KBM-7 (cell line): ENCODE measurements at places on chromosomes 7 and 10.
A peak's percentile ranks its signal among the peaks of the same experiment; 100 is the strongest.

- no peak for DNase-seq
These were observed 12.3 kb downstream of the OGDH start for GRCh38 chr7:44618753-44619152.

- no peak for DNase-seq
These were observed 111.8 kb downstream of the EGFR start for GRCh38 chr7:55130395-55131141.

DNA sequence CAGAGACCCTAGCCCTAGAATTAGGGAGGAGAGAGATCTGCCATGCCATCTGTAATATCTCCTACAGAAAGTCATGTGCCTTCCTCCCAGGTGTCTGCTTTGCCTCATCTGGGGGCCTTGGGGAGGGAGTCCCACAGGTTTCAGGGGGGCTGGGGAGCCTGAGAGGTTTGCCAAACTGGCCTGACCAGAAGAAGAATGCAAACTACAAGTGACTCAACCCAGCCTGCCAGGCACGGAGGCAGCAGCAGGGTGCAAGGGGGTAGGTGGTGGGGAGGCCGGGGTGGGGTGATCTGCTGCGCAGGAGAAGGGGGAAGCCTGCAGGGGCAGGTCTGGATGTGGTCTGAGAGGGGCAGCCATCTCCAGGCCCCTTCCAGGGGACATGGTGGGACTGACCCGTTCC is 9.6 kb upstream of the TRIM8 start:
- no peak for DNase-seq

DNA sequence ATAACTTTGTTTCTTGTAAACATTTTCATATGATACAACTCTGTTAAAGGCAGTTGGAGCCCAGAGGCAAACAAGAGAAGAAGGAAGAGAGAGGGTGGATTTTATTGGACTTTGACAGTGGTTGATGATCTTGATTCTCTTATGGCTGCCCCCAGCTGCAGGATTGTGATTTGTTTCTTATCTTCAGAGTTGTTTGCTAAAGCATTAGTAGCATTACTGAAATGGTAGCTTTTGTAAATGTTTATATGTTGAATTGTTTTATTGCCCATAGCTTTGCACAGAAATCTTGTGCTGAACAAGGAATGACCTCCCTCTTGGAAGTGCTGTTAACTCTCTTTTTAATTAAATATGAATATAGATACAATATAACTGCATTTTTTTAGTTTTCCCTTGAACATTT is 309.4 kb downstream of the AUTS2 start:
- no peak for DNase-seq

DNA sequence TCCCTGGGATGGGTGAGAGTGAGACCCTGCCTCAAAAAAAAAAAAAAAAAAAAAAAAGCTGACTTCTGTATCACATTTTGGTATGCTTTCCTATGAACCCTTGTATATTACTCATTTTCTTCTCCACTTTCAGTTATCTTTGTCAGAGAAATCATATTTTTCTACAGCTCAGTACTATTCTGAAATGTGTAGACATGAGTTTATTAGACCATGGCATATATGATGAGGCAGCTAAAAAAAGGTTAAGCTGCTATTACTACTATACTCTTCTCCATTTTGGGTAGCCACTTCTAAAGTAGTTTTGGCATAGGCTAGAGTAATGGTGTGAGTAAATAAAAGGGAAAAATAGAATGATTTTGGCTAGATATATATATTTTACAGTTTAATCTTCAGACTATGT is 53.4 kb downstream of the MLLT10 start:
- DNase-seq = no peak

DNA sequence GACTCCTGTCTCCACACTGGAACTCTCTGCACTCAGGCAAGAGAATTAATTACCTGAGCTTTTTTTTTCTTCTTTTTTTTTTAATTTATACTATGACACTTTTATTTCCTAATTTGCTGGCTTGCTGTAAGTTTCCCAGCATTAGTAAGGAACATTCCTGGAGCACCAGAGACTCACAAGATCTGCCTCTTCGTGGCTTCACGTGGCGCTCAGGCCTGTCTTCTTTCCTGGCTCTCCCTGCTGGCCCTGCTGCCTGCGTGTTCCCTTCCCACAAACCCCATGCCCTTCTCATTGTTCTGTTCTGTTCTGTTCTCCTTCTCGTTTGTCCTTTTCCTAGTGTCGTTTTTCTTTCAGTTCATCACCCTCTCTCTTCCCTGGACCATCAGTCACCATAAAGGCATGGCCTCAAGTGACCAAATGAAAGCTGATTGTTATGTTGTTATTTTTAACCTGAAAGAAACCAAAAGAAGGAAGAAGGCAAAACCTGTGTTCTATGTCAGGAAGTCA is 591.6 kb upstream of the PFKP start:
- no peak for DNase-seq

GRCh38 chr10:1661859-1662437 is 75.4 kb downstream of the ADARB2 start:
- DNase-seq = no peak

DNA sequence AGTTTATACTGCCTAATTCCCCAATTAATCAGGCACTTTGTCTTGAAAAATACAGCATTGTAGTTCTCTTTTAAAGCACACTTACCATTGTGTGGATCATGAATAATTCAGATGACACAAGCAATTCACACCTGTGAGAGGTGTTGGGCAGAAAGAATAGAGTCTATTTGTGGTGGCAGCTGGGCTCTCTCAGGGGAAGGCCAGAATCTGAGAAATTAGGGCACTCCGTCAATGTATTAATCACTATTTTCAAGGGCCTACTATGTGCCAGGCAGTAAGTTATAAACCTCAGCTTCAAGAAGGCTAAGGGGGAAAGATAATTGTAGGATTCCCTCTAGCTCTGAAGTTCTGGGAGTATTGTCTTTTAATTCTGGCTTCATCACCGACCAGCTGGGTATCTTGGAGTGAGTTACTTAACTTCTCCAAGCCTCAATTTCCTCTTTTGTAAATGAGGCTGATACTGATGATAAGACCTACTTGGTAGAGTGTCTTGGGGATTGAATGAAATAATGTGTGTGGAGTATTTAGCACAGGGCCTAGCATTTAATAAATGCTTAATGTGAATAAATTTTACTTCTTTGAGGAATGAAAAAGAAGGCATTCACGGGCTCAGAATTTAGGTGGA is 2.5 kb downstream of the CHN2 start:
- DNase-seq = no peak

- DNase-seq = no peak
These were observed 2.5 kb downstream of the USP54 start for GRCh38 chr10:73588656-73589055.

- DNase-seq = no peak
These were observed 262.8 kb downstream of the SLC25A13 start for GRCh38 chr7:96059075-96059474.

DNA sequence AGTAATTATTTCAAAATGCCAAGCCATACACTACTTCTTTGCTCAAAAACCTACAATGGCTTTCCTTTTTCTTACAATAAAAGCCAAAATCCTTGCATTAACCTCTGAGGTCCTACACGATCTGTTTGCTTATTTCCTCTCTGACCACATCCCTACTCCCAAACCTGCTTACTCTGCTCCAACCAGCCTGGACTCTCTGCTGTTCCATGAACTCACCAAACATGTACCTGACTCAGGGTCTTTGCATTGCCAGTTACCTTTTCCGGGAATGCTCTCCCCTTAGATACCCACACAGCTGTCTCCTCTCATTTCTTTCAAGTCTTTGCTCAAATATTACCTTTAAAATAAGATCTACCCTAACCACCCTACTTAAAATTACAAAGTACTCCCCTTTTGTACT is 2.3 kb downstream of the ABCB4 start:
- DNase-seq = no peak

DNA sequence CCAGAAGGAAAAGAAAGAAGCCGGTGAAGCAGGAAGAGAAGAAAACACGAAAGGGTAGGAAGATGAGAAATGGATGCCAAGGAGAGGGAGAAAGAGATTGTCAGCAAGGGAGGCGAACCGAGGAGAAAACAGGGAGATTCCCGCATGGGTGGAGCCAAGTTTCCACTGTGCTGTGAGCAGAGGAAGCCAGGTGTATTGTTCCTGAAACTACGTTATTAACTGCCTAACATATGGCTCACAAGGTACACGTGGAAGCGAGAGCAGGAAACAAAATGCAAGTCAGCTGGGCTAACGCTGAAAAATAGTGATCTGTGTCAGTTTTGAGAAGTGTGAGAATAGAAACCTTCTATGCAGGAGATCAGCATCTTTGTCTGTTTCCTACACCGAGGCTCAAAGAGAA is 20.4 kb upstream of the HIPK2 start:
- no peak for DNase-seq

GRCh38 chr10:88196291-88196690 is 332.9 kb downstream of the PTEN start:
- no peak for DNase-seq

GRCh38 chr7:158414002-158414401 is 173.6 kb downstream of the PTPRN2 start:
- DNase-seq = no peak

DNA sequence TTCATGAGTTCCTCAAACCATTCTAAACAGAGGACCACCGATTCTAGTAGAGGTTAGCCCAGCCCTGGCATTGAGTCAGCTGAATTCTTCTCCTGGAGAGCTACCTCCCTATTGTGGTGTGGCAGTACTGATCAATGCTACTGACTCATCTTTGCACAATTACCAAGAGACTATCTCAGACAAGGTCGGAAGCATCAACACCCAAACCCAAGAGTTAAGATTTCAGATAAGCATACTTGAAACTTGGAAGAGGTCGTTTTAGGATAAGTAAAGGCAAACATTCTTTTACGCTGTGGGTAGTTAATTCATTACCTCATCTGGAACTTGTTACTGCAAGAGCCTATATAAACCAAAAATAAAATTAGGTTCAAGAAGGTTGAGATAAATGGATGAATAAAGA is 154.6 kb upstream of the NRBF2 start:
- no peak for DNase-seq

GRCh38 chr10:78907551-78908211 is 161.1 kb upstream of the ZMIZ1 start:
- no peak for DNase-seq

DNA sequence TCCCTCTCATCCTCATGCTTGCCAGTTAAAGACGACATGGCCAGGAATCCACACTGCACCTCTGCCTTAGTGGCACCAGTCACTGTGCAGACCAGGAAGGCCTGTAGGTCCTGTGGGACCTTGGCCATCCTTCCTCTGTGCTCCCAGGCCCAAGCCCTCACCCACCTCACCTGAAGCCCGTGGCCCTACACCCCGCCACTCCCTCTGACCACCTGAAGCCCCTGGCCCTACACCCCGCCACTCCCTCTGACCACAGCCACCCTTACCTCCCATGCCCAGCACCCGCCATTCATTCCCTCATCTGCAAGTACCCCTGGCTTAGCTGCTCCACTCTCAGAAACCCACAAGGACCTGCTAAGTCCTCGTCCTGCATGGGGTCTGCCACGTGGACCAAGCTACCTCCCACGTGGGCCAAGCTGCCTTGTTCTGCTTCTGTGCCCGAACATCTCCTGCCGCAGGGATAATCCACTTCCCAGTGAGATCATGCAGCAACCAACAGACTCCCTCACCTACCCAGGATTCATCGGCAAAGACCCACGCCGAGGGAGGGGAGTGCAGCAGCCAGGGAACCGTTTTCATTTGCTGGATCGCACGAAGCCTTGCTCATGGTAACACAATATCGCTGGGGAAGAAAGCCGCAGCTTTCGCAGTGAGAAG is 151.2 kb downstream of the TCERG1L start:
- no peak for DNase-seq

DNA sequence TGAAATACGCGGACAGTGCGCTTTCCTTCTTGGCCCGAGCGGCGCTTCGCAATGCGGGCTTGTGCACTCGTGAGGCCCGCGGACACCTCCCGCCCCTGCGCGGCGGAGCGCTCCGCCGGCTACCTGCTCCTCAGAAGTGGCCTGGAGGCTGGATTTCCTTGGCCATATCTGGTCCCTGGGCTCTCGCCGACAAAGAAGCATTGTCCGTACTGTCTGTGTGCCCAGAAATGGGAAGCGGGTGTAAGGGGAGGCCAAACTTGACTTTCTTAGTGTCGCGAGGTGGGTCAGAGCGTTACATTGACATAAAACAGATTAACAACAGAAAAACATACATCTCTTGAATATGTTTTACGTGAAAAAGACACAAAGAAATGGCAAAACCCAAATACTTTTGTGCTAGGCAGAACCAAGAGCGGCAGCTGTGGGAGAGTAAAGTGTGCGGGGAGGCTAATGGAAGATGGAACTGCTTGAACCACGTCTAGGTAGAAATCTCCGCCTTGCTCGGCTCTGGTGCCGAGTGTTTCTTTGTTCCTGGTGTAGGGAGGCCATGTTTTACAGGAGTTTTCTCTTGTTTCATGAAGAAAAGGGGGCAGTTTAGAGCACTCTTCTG is 1.4 kb downstream of the LANCL2 start:
- DNase-seq = peak; percentile 52

GRCh38 chr10:71580415-71580814 is 139.2 kb downstream of the C10orf105 start:
- no peak for DNase-seq

GRCh38 chr7:39091774-39092173 is 114.1 kb downstream of the POU6F2 start:
- DNase-seq = no peak

DNA sequence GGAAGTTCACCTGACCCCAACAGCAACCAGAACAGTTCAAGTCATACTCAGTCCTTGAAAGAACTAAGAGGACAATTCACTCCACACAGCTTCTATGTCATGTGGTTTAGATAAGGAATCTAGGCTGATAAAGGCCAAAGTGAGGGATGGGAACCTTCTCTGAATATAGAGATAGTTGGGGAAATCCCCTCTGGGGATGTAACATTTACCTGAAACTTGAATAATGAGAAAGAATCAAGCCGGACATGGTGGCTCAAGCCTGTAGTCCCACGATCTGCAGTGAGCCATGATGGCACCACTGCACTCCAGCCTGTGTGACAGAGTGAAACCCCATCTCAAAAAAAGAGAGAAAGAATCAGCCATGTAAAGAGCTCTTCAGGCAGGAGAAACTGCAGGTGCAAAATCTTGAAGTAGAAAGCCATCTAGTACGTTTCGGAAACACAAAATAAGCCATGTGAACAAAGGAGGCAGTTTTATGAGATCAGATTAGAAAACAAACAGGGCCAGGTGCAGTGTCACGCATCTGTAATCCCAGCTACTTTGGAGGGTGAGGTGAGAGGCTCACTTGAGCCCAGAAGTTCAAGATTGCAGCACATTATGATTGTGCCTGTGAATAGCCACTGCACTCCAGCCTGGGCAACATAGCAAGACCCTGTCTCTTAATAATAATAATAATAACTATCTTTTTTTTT is 4.5 kb upstream of the DNMBP start:
- no peak for DNase-seq
